ENCODE measurements at places on chromosomes 11 and 22. TPM values are rescaled to one million over a fixed set of nuclear protein-coding genes. Genes with fewer than 3 reads are reported as not detected.
A peak's percentile ranks its signal among the peaks of the same experiment; 100 is the strongest.

GRCh38 chr22:36619797-36620399, 83.7 kb downstream of the CACNG2 start:
- no peaks in the 10 kb centered on the region for H3K36me3 ChIP-seq
- no peak overlapping the region for H3K27ac ChIP-seq
- H3K4me3 ChIP-seq, result no peak overlapping the region
- no peaks in the 10 kb centered on the region for H3K4me1 ChIP-seq

DNA sequence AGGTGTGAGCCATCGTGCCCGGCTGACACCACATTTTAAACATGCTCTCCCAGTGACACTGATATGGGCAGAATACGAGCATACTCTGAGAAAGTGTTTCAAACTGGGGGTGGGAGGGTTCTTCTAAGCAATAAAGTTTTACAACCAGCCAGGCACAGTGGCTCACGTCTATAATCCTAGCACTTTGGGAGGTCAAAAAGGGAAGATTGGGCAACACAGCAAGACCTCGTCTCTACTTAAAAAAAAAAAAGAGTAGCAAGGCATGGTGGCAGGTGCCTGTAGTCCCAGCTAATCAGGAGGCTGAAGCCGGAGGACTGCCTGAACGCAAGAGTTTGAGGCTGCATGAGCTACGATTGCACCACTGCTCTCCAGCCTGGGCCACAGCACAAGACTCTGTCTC, 2.2 kb downstream of the GANAB start:
- H3K4me3 ChIP-seq, result peak overlapping the region; percentile 49
- no peak for DNase-seq
- H3K36me3 ChIP-seq, result peaks cover 8% of the 10 kb centered on the region
- peaks cover 3% of the 10 kb centered on the region for H3K27me3 ChIP-seq
- no peak overlapping the region for H3K27ac ChIP-seq

- no peak overlapping the region for H3K27ac ChIP-seq
- H3K4me1 ChIP-seq, result peaks cover 24% of the 10 kb centered on the region
- H3K4me3 ChIP-seq, result peak overlapping the region; percentile 19
- DNase-seq, result no peak
- peaks cover 32% of the 10 kb centered on the region for H3K36me3 ChIP-seq
- peaks cover 16% of the 10 kb centered on the region for H3K27me3 ChIP-seq
These were observed 6.9 kb downstream of the FTH1 start for GRCh38 chr11:61960532-61960931.

DNA sequence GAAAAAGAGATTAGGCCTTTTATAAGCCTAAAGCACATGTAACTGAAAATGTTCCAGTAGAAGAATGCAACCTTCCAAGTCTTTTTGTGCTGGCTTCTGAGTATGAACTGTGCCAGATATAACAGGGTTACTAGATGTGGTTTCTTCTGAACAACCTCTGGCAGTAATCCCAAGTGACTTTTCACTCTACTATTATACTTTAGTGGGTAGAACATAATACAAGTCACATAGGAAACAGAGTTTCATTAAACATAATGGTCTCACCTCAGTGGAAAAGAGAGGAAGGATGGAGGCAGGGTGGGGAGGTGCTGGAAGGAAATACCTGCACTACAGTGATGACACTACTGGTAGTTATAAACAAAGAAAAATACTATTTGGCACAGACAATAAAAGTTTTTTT, 81.3 kb downstream of the PHF21A start:
- no peak overlapping the region for H3K4me3 ChIP-seq
- H3K27ac ChIP-seq, result no peak overlapping the region
- no peaks in the 10 kb centered on the region for H3K36me3 ChIP-seq
- DNase-seq, result no peak

- no peaks in the 10 kb centered on the region for H3K27me3 ChIP-seq
- H3K36me3 ChIP-seq, result no peaks in the 10 kb centered on the region
- no peak overlapping the region for H3K27ac ChIP-seq
- H3K4me3 ChIP-seq, result no peak overlapping the region
- no peak for DNase-seq
- no peaks in the 10 kb centered on the region for H3K4me1 ChIP-seq
These were observed 402.1 kb downstream of the CNTN5 start for GRCh38 chr11:99422581-99423427.

The OR52I1 gene
- total RNA-seq, result not detected

DNA sequence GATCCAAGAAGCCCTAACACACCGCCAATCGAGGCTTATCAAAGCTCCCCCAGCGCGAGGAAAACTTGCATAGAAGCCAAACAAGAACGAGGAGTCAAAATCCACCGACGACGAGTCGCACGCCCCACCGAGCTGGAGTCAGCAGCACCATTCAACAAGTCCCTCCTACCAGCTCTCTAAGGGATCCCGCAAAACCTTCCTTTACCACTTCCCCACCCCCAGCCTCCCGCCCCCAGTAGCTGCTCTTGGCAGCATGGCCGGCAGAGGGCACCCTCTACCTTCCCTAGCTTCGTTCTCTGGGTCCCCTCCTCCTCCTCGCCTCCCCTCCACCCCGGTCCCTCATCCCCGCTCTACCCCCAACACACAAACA, 1.4 kb downstream of the BDNF start:
- peaks cover 26% of the 10 kb centered on the region for H3K4me1 ChIP-seq
- no peak overlapping the region for H3K27ac ChIP-seq

The BTG4 gene
- total RNA-seq, result not detected

- no peak overlapping the region for H3K4me3 ChIP-seq
- peaks cover 2% of the 10 kb centered on the region for H3K27me3 ChIP-seq
- no peaks in the 10 kb centered on the region for H3K36me3 ChIP-seq
- H3K27ac ChIP-seq, result no peak overlapping the region
- H3K4me1 ChIP-seq, result peaks cover 13% of the 10 kb centered on the region
- no peak for DNase-seq
These were observed 3.0 kb downstream of the SSTR3 start for GRCh38 chr22:37209140-37209845.

- no peaks in the 10 kb centered on the region for H3K36me3 ChIP-seq
- peak; percentile 85 for DNase-seq
- no peak overlapping the region for H3K4me3 ChIP-seq
- no peak overlapping the region for H3K27ac ChIP-seq
These were observed 12.4 kb upstream of the KLHL35 start for GRCh38 chr11:75445315-75445953.

- no peaks in the 10 kb centered on the region for H3K36me3 ChIP-seq
- H3K27ac ChIP-seq, result no peak overlapping the region
- H3K27me3 ChIP-seq, result no peaks in the 10 kb centered on the region
- no peak for DNase-seq
- H3K4me3 ChIP-seq, result no peak overlapping the region
These were observed 62.0 kb downstream of the STK33 start for GRCh38 chr11:8531982-8532381.

DNA sequence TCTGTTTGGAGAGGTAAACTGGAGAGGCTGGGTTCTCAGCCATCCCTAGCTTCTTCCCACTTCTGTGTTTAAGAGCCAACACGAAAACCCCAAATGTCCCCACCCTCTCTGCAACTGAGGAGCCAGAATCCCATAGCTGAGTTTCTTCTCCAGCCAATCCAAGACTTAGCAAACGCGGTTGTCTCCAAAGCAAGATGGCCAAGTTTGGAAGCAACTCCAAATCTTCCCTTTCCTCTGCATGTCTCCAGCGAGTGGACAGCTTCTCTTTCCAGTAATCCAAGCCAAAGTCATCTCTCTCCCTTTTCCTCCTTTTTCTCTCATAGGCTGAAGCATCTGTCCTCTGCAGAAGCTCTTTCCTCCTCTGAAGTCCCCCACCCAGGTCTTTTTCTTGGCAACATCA, 539.2 kb downstream of the MIAT start:
- H3K4me3 ChIP-seq, result no peak overlapping the region
- DNase-seq, result no peak
- H3K36me3 ChIP-seq, result no peaks in the 10 kb centered on the region
- no peaks in the 10 kb centered on the region for H3K27me3 ChIP-seq

DNA sequence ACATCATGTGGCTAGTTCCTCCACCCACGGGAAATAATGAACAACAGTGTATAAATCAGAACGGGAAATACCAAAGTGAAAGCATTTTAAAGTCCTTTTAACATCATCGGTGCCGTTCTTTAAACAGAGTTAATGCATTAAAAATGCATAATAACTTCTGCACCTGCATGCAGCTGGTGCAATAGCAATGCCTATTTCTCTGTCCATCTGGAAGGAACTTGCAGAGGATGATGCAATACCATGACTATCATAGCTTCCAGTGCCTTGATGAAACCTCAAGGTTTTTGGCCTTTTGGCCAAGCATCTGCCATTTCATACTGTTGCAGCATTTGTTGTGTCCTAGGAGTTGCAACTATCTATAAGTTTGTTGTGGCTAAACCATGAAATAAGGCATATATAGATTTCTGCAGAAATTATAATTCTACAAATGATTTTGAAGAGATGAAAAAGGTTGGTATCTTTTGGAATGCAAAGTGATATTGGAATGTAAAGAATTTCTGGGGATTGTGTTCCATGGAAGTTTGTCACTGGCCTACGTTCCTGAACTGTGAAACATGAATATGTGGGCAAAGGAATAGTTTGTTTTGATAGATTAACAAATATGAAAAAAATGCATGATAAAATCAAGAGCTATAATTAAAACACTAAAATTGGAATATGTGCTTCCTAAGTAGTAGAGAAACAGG, 9.8 kb upstream of the EIF3F start:
- H3K27me3 ChIP-seq, result peaks cover 3% of the 10 kb centered on the region
- H3K27ac ChIP-seq, result no peak overlapping the region
- no peaks in the 10 kb centered on the region for H3K4me1 ChIP-seq
- H3K4me3 ChIP-seq, result no peak overlapping the region

- H3K4me1 ChIP-seq, result peaks cover 28% of the 10 kb centered on the region
- no peaks in the 10 kb centered on the region for H3K27me3 ChIP-seq
- H3K27ac ChIP-seq, result no peak overlapping the region
- H3K36me3 ChIP-seq, result no peaks in the 10 kb centered on the region
- H3K4me3 ChIP-seq, result peak overlapping the region; percentile 74
- no peak for DNase-seq
These were observed 2.0 kb upstream of the RELT start for GRCh38 chr11:73374151-73374550.

DNA sequence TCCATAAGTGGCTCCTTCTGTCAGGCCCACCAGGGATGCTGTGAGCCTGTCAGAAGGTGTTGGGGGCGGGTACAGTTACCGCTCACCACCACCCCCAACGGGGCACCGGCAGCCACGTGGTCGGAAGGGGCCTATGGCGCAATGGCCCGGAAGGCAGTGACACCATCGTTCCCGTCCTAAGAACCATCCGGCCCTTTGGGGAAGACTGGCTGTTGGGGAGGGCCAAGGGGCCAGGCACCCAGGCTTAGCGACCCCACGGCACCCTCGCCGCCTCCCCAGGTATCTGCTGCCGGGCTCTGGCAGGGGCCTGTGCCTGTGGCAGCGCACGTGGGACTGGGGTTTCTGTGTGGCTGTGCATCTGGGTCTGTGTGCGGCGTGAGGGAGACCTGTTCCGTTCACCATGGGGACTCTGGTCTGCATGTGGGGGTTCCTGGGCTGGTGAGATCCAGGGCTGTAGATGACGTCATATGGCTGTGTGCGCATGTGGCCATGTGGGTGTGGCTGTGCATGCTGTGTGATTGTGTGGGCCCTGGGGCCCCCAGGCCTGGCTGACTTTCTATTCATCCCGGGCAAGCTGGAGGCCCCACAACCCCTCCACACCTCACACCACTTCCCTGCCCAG, 717 bp downstream of the OSM start:
- H3K4me1 ChIP-seq, result peaks cover 5% of the 10 kb centered on the region
- H3K36me3 ChIP-seq, result no peaks in the 10 kb centered on the region
- no peak overlapping the region for H3K4me3 ChIP-seq

DNA sequence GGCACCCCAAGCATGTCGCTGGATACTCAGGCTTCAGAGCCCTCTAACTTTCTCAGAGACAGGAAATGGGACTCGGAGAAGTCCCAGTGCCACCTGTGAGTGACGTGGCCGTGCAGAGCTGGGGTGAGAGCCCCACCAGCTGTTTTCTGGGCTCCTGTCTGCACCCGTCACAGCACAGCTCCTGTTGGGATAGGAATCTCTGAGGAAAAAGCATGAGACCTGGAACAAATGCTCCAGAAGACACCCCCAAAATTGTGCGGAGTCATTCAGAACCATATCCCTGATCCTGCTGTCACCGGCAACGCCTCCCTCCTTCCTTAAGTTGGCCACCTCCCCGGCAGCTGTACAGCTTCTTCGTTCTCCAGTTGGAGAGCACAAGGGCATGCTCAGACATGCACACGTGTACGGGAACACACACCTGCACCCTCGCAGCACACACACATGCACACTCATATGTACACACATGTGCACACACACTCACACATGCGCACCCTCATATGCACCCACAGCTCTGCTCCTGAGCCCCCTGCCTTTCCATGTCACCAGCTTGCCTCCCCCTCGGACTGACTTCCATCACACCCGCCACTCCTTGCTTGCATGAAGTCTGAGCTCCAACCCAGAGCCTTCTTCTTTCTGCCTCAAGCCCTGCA, 1430.0 kb downstream of the BRD1 start:
- peaks cover 6% of the 10 kb centered on the region for H3K27me3 ChIP-seq
- no peak for DNase-seq
- no peak overlapping the region for H3K4me3 ChIP-seq
- no peaks in the 10 kb centered on the region for H3K4me1 ChIP-seq
- no peak overlapping the region for H3K27ac ChIP-seq

The TMEM191B gene
- total RNA-seq, result 1.0 TPM

The MUC6 gene
- not detected for total RNA-seq

The MLC1 gene
- 3.3 TPM for total RNA-seq

- no peaks in the 10 kb centered on the region for H3K27me3 ChIP-seq
- H3K4me3 ChIP-seq, result no peak overlapping the region
- no peaks in the 10 kb centered on the region for H3K36me3 ChIP-seq
These were observed 83.8 kb downstream of the CCDC81 start for GRCh38 chr11:86458294-86459001.

The SYCE3 gene
- not detected for total RNA-seq

- no peaks in the 10 kb centered on the region for H3K36me3 ChIP-seq
- no peak for DNase-seq
- peak overlapping the region; percentile 9 for H3K4me3 ChIP-seq
- no peaks in the 10 kb centered on the region for H3K27me3 ChIP-seq
- H3K4me1 ChIP-seq, result peaks cover 8% of the 10 kb centered on the region
These were observed 7.6 kb downstream of the BAD start for GRCh38 chr11:64276653-64277431.

GRCh38 chr11:8917157-8917825, 6.3 kb downstream of the AKIP1 start:
- H3K4me1 ChIP-seq, result peaks cover 20% of the 10 kb centered on the region
- H3K36me3 ChIP-seq, result peaks cover 11% of the 10 kb centered on the region
- no peak for DNase-seq
- no peak overlapping the region for H3K4me3 ChIP-seq
- H3K27ac ChIP-seq, result peak overlapping the region; percentile 43

The OR4D9 gene
- total RNA-seq, result not detected

DNA sequence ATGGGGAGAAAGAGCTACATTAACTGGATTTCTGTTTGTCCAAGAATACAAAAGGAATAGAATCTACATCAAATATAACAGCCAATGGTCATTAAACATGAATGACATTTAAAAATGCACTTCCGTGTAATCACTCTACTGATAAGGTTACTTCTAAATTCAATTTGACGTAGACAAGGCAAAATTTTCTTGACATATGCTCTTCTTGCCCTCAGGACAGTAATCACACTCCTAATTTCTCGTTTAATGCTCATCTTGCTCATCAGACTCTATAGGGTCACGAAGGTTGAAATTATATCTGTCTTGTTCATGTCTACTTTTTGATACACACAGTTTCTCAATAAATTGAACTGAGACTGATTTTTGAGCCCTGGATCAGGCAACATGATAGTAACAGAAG, 58.4 kb downstream of the NARS2 start:
- no peaks in the 10 kb centered on the region for H3K27me3 ChIP-seq
- H3K4me1 ChIP-seq, result no peaks in the 10 kb centered on the region
- DNase-seq, result no peak
- H3K27ac ChIP-seq, result no peak overlapping the region
- no peak overlapping the region for H3K4me3 ChIP-seq

GRCh38 chr11:118715837-118716260, 36.4 kb upstream of the TREH start:
- H3K27me3 ChIP-seq, result peaks cover 21% of the 10 kb centered on the region
- H3K36me3 ChIP-seq, result no peaks in the 10 kb centered on the region
- H3K27ac ChIP-seq, result no peak overlapping the region
- H3K4me1 ChIP-seq, result peaks cover 12% of the 10 kb centered on the region

The FGF4 gene
- not detected for total RNA-seq

Measured in neural crest cell (in vitro differentiated cells).